Activated gamma-delta T cell treated with Interleukin-2 at 50 U/mL for 16 hours (primary cell): ENCODE measurements at places on chromosomes 16 and 17.

DNA sequence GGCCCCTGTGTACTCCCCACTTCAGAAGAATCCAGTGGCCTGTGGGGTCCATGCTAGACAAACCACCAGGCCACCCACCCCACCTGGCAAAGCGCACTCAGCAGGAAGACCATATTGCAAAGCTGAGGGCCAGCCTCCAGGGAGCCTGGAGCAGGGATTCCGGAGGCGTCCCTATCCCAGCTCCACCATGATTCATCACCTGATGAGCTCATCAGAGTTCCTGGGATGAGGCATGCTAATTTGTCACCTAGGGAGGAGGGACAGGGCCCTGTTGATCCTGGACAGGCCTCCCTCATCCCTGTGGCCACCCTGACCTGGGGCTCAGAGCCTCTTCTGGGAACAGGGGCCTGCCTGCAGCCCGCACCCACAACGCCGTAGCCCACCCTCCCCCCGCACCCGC, 131.6 kb upstream of the PLCG2 start:
- DNase-seq = no peak

- no peak for DNase-seq
Observed at GRCh38 chr16:85331688-85332087, 219.4 kb upstream of the CIBAR2 start.

DNA sequence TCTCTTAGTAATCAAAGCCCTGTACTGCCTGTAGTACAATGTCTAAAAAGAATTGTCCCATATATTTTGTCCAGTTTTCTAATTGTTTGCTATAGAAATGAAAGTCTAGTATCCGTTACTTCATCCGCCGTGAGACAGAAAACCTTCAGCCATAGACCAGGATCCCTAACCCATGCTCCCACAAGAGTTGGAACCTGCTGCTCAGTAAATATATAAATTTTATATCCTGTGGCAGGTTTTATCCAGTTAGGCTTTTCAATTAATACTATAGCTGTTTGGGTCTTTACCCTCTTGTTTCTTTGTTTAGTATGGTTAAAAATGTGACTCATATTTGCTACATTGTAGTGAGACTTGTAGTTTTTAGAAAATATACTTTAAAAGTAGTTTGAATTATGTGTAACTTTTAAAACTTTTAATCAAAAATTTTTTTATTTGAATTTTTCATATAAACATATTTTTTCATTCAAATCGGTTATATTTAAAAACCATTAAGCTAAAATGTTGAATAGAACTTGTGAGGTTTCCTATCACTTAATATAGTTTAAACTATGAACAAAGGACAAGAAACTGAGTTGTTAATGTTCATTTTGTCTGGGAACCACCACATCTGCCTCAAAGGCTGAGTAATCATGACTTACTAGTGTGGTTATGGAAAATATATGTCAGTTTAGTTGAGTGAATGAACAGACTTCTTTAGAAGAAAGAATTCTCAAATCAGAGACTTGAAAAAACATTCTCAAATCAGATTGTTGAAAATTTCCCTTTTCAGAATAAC, 54.8 kb downstream of the VMP1 start:
- no peak for DNase-seq

- DNase-seq = no peak
Observed at GRCh38 chr17:49916854-49917515, 52.0 kb upstream of the DLX4 start.

DNA sequence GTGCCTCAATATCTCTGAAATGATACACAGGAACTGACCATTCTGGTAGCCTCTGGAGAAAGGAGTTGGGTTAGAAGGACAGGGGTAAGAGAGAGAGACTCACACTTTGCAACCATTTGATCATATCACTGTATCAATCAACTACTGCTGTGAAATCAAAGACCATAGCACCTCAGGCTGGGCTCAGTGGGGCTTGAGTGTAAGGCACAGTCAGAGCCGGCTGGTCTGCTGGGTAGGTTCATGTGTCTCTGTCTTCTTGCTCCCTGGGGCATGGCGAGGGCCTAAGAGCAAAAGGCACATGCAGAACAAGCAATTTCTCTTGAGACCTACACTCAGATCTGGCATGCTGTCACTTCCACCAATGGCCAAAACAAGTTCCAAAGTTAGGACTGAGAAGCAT, 46.7 kb upstream of the C16orf82 start:
- no peak for DNase-seq

- no peak for DNase-seq
Observed at GRCh38 chr17:81517339-81518112, 4.9 kb upstream of the ACTG1 start.

GRCh38 chr16:1112506-1113184, 16.6 kb upstream of the C1QTNF8 start:
- no peak for DNase-seq

DNA sequence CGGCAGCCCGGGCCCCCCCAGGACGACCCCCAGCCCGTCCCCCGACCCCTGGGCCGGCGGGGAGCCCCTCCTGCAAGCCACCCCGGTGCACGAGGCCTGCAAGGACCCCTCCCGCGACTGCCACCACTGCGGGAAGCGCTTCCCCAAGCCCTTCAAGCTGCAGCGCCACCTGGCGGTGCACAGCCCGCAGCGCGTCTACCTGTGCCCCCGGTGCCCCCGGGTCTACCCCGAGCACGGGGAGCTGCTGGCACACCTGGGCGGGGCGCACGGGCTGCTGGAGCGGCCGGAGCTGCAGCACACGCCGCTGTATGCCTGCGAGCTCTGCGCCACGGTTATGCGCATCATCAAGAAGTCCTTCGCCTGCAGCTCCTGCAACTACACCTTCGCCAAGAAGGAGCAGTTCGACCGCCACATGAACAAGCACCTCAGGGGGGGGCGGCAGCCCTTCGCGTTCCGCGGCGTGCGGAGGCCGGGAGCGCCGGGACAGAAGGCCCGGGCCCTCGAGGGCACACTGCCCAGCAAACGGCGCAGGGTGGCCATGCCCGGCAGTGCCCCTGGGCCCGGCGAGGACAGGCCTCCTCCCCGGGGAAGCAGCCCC, 15.6 kb upstream of the ZFPM1 start:
- DNase-seq = peak; percentile 70

DNA sequence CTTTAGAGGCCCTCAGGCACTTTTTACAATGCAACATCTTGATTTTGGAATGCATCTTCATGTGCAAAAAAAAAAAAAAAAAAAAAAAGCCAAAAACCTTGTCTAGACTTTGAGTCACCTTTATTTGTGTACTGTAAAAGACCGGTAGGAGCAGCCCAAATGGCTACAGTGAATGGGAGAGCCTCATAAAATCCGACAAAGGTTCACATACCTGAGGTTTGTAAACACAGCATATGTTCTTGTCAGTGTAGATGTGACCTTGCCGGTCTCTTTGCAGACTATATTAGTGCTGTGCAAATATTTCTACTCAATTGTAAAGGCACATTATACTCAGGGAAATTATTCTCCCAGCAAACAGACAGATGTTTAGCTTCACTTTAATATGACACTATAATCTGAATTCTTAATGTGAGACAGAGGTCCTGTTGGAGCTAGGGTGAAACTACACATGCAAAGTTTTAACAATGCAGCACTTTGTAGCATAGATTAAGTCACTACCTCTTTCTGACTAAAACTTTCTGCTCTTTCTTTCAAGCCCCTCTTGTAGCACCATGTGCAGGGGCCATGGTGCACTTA, 211.3 kb downstream of the CA10 start:
- DNase-seq = no peak

DNA sequence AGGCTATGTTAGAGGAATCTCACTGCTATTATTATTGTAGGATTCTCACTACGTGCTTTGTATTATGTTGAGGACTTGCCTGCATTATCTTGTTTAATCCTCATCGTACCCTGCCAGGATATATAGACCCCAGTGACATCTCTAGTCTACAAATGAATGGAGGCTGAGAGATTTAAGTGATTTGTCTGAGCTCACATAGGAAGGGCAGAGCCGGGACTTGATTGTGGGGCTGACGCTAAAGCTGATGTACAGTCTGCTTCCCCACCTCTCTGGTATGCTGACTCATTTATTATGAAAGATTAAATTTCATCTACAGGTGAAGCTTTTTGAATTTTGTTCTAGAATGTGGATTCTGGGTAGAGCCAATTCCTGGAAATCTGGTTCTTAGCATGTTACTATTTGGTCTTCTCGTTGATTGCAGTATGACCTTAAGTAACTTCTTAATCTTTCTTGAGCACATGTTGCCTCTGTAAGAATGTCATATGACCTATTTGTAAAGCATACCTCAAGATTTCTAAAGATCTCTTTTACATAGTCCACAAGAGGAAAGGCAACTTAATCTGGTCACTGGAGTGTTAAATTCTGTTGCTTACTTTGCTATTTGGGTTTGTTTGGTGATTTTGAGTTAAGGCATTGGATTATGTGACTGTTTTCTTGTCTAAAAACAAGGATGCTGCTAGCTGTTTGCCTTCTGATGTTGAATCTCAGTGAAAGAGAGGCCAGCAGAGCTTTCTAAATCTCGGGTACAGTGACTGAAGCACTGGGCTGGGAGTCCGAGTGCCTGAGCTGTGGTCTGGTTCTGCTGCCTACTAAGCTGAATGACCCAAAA, 12.4 kb downstream of the METTL9 start:
- DNase-seq = no peak

GRCh38 chr16:80704751-80705505, 99.5 kb downstream of the CDYL2 start:
- DNase-seq = no peak

DNA sequence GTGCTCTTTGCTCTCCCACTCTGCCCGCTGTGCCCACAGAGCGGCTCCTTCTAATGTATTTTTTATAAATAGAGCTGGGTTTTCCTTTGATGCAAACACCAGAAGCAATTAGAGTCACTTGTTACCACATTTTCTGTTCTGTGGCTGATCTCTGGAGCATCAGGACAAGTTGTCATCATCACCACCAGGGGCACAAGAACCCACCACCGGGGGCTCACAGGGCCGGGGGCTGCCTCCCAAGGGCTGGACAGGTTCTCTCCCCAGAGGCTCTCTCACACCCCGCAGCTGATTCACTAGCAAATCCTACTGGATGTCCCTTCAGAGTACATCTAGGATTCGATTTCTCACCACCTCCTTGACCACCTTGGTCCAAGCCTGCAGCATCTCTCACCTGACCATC, 18.5 kb downstream of the C16orf82 start:
- DNase-seq = no peak

- no peak for DNase-seq
Observed at GRCh38 chr16:71648921-71649320, 22.9 kb downstream of the MARVELD3 start.

DNA sequence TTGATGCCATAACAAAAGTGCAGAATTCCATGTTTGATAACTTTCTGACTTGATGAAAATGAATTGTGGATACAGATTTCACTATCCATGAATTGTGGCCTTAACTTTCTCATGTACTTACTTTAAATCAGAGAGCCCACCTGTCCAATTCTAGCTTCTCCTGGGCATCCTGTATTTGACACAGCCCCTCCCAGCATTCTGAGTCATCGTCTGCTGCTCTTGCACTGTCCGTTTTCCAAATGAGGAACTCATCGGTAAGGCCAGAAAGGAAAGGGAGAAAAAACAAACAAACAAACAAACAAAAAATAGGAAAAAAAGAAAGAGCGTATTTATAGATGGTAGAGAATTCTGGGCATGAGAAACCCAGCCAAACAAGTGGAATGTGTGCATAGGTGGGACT, 361.6 kb downstream of the WWOX start:
- DNase-seq = no peak

- DNase-seq = no peak
Observed at GRCh38 chr17:38892083-38892482, 22.2 kb downstream of the LASP1 start.

GRCh38 chr17:43877031-43877430, 30.1 kb downstream of the CD300LG start:
- DNase-seq = no peak

DNA sequence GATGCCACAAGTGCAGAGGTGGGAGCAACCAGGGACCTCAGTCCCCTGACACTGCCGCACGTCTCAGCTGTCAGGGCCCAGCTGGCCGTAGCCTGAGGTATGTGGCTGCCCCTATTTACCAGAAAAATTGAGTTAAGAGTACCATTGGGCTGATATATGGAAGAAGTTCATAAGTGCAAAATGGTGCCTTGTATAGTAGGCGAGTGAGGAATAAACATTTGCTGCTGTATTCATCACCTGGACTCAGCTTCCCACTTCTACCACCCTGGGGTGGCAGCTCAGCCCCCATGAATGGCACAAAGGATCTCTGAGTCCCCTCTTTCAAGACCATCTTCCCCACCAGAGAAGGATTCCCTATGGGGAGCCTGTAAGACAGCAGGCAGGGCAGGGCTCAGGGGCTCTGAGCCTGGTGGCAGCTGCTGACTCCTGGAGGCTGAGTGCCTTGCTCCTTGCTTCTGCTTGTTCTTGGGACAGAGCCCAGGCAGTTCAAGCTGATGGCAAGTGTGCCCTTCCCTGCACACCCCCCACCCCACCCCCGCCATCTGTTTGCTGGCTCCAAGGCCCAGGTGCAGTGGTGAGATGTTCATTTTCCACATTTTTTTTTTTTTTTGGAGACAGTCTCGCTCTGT, 29.0 kb downstream of the TRPV2 start:
- DNase-seq = no peak

GRCh38 chr17:9209781-9210370, 188.6 kb downstream of the NTN1 start:
- DNase-seq = no peak

DNA sequence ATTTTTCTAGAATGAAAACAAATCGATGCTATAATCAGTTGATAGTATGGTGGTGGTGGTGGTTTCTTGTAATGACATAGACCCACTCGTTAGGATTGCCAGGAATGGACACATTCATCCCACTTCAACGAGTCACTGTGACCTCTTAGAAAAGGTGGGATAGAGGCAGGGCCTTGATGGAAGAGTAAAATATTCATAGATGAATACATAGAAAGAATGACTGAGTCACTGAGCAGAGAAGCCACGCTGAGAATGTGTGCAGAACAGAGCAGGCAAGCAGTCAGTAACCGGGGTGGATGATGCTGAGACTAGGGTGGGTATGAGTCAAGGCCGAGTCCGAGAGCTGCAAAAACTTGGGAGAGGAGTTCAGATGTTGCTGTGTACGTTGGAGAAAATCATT, 129.9 kb downstream of the PITPNC1 start:
- DNase-seq = no peak

DNA sequence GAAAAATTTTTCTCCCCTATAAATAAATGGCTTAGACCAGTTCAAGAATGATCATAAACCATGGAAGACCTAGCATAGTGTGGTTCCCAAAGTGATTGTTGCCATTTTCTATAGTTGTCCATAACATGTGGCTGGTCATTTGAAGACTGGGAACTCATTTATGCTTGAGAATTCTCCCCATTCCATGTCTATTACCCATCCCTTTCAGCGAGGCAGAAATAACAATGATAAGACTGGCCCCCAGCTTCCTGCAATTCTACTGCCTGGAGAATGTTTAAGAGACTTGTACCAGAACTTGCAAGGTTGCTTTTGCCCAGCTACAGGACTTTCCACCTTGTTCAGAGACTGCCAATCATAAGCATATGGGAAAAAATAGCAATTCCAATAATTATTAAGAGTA, 146.5 kb upstream of the CDH11 start:
- DNase-seq = no peak

DNA sequence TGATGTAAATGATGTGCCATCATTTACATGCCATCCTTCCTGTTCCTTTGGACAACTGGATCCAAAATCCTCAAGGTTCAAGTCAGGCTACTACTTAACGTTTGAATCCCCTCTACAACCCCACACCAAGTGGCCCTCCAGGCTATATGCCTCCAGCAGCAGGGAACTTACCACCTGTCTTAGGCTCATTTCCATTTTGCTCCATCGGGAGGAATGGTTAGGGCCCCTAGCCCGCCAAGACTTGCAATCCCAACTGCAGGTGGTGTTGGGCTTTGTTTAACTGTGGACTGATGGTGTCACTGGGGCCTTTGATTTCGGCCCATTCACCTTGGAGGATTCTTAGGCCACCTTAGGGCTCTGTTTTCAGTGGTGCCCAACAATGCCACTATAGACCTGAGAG, 9.7 kb downstream of the HNF1B start:
- no peak for DNase-seq
